ENCODE measurements at places on chromosomes 4 and X.
A peak's percentile ranks its signal among the peaks of the same experiment; 100 is the strongest.

- no peak for DNase-seq
These were observed 131.7 kb downstream of the SLC4A4 start for GRCh38 chr4:71470524-71470923.

DNA sequence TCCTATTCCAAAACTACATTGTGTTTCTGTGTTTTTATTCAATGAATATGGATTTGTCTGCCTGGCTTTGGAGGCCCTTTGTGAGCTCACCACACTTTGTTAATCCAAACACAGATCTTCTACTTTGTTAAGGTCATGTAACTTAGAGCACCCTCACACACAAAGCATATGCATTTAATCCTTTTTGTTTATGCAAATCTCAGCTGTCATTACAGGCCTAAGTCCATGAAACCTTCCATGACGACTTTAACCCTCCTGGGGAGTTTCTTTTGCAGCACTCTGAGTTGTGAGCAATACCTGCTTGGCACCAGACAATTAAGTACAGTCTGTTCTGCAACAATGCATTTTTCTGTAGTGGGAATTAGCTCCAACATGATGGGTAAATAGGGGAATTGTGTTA, 14.9 kb downstream of the CCSER1 start:
- no peak for DNase-seq

GRCh38 chr4:168484626-168485025, 4.3 kb upstream of the DDX60L start:
- peak; percentile 76 for DNase-seq

DNA sequence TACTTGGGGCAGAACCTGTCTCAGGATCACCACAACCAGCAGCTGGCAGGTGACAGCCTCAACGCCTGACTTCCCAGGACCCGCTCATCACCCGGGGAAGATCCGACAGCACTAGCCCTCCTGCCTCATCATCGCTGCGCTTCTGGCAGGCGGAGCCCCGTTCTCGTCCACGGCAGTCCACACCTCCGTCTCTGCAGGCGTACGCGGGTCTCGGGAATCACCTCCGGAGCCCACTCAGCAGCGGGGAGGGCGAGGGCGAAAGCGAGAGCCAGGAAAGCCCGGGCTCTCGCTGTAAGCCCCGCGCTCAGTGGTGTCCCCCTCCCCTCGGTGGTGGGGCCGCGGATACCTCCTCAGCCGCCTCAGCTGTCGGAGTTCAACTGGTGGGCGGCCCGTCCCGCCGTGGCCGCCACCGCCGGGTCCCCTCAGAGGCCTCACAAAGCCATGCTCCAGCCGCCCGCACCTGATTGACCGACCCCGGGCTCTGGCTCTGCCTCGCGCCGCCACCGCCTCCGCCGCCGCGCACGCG, 518 bp upstream of the CNKSR2 start:
- no peak for DNase-seq

All from astrocyte (in vitro differentiated cells and primary cell).